ENCODE measurements at places on chromosomes 6 and 20.

DNA sequence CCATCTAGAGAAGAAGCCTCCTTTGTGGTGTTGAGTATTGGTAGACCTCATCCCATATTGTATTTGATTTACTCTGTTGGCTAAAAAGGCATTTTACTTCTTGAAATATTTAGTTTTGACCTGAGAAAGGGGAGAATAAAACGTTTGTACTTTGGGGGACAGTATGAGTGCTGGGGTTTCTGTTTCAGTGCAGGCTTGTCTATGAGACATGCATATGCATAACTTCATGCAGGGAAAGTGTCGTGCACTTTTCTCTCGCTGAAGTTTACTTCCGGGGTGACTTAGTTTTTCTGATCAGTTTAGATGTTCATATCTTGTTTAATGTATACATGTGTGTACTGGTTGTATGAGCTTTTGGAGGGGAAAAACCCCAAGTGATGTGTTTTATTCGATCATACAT, 59.5 kb downstream of the UTRN start:
- no peak for DNase-seq

GRCh38 chr20:62716198-62716940, 7.7 kb downstream of the NTSR1 start:
- no peak for DNase-seq

- no peak for DNase-seq
Measured at GRCh38 chr6:14082771-14083170, 34.8 kb upstream of the CD83 start.

- no peak for DNase-seq
Measured at GRCh38 chr6:73234733-73235132, 9.4 kb upstream of the KHDC1L start.

GRCh38 chr20:50561379-50562078, 51.3 kb downstream of the PTPN1 start:
- DNase-seq = peak; percentile 44

DNA sequence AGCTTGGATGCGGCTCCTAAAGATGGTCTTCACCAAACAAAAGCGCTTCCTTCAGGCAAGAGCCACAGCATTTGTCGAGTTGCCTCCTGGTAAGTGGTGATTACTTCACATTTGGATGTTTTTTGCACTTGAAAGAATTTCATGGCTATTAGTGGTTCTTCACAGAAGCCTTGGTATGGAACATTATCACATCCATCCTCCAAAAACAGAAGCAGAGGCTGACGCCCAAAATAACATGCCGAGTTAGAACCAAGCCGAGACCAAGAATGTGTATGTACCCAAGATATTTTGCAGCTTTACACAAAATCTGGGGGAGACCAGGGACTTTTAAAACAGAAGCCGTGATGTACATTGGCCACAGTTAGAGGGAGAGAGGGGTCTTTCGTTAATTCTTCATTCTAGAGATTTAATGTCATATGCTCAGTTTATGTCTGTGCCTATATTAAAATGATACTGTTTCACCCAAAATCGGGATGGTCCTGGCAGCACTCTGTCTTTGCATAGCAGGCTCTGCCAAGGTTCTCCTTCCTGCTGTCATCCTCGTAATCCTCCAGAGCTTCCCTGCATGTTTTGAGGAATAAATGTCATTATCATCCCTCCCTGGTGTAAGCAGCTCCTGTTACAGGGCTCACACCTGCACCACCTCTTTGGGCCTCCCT, 109.3 kb downstream of the TMEM242 start:
- DNase-seq = no peak

All from stimulated activated CD4-positive, alpha-beta T cell treated with anti-CD3 and anti-CD28 coated beads, TNF-alpha, amount 100 ng/mL, for 4 hours (primary cell).